ENCODE measurements at places on chromosomes 13 and 19.

DNA sequence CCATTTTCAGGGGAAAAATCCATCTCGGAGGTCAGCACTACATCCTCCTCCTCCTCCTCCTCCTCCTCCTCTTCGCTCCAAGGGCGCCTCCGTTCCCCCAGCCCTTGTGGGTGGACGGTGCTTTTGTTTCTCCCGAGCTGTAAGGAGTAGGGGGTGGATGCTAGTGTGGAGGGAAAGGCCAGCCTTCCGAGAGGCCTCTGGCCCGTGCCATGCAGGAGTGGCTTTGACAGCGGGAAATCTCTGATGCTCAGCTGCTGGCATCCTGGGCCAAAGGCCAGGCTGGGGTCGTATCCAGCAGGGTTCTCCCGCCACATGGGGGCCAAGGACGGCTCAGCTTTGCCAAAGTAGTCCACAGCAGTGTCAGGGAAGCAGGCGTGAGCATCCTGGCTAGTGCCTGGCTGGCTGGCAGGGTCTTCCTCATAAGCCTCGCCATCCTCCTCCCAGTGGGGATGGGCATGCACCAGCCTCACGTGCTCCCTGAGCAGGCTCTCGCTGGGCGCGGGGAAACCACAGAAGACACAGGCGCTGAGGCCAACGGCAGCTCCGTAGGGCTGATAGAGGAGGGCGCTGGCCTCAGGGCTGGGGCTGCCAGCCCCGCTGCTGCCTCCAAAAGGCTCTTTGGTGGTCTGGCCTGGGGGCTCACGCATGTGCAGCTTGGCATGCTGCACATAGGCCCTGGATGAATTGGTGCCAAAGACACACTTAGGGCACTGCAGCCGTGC is 10.5 kb downstream of the WIZ start:
- no peak for DNase-seq

DNA sequence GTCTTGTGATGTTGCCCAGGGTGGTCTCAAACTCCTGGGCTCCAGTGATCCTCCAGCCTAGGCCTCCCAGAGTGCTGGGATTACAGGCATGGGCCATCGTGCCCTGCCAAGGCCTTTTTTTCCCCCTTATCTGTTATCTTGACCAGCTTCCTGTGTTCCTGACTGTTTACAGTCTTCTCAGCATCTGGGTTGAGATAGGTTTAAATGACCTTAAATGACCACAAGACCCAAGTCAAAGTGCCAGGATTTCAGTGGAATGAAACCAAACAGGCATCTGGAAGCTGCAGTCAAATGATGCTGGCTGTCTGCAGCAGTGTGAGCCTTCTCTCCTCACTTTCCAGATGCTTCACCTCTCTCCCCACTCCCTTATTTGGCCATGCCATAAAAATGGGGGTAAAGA is 114.2 kb upstream of the CLDN10 start:
- DNase-seq, result no peak

- DNase-seq, result no peak
These were observed 27.9 kb upstream of the ONECUT3 start for GRCh38 chr19:1725100-1726064.

DNA sequence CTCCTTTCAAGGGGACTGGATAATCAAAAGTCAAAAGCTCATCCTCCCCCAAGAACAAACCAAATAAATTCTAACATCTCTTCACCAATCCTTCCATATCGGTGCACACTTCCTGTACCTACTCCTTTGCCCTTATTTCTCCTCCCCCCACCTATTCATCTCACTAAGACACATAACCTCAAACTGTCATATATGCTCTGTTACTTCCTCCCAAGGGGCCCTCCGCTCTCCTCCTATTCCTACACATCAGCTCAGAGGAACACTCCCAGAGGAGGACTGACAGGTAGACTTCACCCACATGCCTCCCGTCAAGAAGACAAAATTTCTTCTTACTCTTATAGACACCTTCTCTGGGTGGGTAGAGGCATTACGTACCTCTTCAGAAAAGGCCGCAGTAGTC is 48.1 kb downstream of the ZNF93 start:
- no peak for DNase-seq

GRCh38 chr19:30887042-30887441 is 462.2 kb downstream of the TSHZ3 start:
- DNase-seq, result no peak

DNA sequence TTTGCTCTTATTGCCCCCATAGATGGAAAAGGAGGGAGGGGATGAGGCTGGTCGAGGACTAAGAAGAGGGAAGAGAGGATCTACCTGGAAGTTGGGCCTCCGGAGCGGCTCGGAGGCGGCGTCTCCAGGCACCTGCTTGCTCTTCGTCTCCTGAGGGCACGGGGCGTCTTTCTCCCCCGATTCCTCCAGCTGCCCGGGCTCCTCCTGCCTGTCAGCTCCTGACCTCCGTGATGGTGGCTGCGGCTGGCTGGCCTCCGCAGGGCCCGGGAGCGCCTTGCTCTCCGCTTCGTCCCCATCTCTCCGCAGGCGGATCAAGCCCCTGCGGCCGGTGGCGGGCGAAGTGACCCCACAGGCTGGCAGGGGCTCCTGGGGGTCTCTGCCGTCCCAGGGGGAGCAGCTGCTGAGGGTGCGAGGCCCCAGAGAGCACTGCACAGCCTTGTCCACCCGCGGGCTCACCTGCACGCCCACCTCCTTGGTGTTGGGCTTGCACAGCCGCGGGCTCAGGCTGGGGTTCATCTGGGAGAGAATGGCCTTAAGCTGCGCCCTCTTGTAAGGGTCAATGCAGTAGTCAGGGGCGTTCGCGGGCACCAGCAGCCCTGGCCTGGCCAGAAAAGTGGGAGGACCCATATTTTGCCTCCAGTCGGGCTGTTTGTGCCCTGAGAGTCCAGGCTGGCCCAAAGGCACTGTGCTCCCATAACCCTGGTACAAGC is 3.8 kb downstream of the ZAR1L start:
- DNase-seq, result no peak

DNA sequence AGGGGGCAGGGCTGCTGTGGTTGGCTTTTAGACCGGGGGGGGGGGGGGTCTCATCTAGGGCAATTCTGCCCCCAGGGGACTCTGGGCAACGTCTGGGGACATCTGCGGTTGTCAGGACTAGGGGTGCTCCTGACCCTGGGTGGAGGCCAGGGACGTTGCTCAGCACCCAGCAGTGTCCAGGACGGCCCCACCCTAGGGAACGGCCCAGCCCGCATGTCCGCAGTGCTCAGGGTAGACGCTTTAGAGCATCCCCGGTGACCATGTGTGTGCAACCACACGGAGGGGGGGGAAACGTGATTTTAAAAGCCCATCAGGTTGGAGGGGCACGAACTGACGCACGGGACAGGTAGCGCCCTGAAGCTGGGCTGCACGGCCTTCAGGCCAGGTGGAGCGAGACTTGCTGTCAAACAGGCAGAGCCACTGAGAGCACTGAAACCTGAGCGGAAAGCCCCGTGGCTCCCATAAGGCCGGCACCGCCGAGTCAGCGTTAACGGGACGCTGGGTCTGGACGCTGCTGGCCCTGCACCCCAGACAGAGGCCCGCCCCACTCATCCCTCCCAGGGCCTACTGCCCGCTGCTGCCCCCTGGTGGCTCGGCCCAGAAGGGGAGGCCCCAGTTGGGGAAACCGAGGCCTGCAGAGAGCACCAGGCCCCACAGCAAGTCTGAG is 8.3 kb downstream of the CACTIN start:
- no peak for DNase-seq

GRCh38 chr13:102724923-102725322 is 30.1 kb upstream of the METTL21C start:
- DNase-seq, result no peak

GRCh38 chr13:45851956-45852355 is 403 bp upstream of the SIAH3 start:
- DNase-seq, result no peak

- DNase-seq, result no peak
These were observed 26.9 kb downstream of the UTP14C start for GRCh38 chr13:52051400-52051799.

- no peak for DNase-seq
These were observed 1.0 kb upstream of the MYH14 start for GRCh38 chr19:50202386-50202785.

- no peak for DNase-seq
These were observed 133.2 kb upstream of the SLITRK5 start for GRCh38 chr13:87537951-87538350.

- no peak for DNase-seq
These were observed 48.6 kb downstream of the SCEL start for GRCh38 chr13:77584106-77584505.

DNA sequence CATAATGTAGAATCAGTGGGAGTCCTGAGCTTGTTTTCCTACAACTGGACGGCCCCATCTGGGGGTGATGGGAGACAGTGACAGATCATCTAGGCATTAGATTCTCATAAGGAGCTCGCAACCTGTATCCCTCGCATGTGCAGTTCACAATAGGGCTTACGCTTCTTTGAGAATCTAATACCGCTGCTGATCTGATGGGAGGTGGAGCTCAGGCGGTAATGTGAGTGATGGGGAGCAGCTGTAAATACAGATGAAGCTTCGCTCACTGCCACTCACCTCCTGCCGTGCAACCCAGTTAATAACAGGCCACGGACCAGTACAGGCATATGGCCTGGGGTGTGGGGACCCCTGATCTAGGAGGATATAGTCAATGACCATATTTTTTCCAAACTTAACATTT is 38.8 kb downstream of the RCBTB1 start:
- DNase-seq, result no peak

GRCh38 chr13:46071590-46072249 is 19.2 kb upstream of the ZC3H13 start:
- DNase-seq, result no peak

DNA sequence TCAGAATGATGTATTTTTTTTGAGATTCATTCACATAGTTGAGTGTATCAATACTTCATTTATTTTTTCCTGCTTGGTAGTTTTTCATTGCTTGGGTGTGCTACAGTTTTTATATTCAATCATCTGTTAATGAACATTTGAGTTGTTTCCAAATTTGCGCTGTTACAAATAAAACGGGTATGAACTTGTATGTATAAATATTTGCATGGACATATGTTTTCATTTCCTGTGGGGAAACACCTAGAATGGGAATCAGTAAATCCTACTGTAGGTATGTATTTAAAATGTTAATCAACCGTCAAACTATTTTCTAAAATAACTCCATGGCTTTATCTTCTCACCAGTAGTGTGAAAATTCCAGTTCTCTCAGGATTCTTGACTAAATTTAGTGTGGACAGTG is 826.3 kb downstream of the EFNB2 start:
- no peak for DNase-seq

- no peak for DNase-seq
These were observed 27.3 kb upstream of the EDDM13 start for GRCh38 chr19:56245121-56245740.

- DNase-seq, result no peak
These were observed 45.4 kb upstream of the TFDP1 start for GRCh38 chr13:113539176-113539575.

DNA sequence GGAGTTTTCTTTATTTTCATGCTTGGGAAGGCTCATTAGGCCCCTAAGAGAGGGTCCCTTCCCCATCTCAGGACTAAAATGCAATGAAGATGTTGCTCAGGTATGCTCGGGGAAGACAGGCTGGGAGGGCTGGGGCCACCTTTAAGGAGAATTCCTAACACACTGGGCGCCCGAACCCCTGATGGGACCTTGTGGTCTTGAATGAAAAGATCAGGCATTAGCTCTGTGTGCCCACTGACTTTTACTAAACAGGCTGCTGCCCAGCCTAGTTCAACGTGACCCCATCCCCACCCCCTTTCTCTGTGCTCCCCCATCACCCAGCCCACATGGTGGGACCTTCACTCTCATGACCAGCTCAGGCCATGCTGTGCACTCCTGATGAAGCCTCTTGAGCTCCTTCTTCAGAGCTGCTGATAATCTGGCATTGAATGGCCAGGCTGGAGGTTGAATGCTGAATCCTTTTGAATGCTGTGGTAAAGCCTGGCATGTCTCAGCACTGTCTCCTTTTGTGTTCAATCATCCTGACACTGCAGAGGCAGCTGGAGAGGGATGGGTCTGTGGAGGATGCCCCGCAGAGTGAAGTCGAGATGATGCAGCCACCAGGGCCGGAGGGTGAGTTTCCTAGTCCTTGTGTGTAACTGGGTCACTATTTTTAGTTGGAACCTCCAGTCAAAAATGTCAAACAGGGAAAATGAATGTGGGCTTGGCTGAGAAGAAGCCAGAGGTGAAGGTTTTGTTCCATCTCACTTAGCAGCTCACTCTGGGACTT is 209.1 kb downstream of the UQCRFS1 start:
- no peak for DNase-seq

DNA sequence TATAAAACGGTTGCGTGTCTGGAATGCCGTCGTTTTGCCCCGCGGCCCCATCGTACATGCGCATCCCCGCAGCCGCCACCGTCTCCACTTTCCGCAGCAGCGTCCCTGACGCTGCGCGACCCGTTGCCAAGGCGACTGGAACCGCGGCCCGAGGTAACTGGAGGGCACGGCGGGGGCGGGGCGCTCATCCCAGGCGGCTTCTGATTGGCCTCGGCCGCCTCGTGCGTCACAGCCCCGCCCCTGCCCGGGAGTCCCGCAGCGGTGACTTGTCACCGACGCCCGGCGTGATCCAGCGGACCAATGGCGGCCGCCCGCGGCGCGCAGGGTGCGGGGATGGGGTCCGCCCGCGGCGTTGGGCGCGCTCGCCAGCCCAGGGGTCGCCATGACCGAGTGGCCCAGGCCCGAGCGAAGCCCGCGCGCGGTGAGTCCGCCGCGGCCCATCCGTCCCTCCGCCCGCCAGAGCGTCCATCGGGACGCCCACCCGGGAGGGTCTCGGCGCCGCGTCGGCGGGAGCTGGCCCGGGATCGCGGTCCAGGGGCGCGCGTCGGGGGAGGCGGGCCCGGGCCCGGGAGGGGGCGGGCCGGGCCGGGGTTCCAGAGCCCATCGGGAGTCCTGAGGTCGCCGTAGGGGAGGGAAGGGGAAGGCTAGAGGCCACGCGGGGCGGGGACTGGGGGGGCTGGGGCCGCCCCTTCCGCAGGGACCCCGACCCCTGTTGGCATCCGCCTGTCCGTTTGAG is at the start of gene ZSCAN1:
ZSCAN1 (plus strand) TSS at position 285 of the 736 bp plus-strand sequence. CDS start 3,812 bp downstream, outside the sequence.
- DNase-seq, result no peak

- DNase-seq, result no peak
These were observed 44.3 kb upstream of the CEACAM21 start for GRCh38 chr19:41531438-41532311.

DNA sequence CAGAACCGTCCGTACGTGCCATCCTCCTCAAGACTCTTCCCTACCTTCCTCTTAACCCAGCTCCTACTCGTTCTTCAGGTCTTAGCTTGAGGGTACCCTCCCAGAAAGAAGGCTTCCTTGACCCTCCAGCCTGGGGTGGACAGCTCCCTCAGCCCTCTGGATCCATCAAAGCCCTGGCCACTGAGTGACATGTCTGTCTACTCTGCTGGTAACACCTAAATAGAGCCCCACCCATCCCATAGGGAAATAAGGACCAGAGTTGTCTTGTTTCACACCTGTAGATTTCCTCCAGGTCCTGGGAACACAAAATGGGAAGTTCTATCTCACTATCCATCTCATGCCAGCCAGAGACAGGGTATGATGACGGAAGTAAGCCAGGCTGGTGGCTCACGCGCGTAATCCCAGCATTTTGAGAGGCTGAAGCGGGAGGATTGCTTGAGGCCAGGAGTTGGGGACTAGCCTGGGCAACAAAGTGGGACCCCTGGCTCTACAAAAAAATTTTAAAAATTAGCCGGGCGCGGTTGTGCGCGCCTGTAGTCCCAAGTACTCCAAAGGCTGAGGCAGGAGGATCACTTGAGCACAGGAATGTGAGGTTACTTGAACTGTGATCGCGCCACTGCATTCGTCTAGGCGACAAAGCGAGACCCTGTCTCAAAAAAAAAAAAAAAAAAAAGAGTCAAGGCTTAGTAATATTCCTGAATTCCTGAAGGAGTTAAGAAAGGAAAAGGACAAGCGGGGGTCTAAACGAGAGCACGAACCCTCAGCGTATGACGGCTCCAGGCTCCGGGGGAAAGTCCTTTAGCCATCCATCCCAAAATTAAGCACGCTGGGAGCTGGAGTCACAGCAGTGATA is 566 bp upstream of the CCDC97 start:
- DNase-seq, result no peak

Measured in NK-92 treated with Interleukin-12 subunit alpha and Interleukin-12 subunit beta, amount 100 ng/mL, for 24 hours (cell line).